ENCODE measurements at places on chromosomes 16 and 17.

DNA sequence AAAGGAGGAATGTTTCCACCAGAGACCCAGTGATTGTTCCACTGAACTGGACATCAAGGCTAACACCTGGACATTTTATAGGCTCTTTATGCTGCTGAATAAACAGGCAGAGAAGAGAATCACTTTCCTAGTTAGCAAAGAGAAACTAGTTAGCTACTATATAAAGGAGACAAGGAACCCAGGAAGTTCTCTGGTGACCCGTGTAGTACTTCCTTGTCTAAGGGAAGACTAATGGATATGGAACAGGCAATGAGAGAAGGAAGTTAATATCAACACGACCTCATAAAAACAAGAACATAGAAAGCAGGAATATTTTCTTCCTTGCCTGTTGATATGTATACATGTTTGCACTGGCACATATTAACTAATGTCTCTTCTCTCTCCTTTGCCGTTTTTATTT lies 30.8 kb upstream of the RPL38 start:
- no peak for DNase-seq

GRCh38 chr16:89304181-89304851 lies 86.8 kb downstream of the ZNF778 start:
- no peak for DNase-seq

DNA sequence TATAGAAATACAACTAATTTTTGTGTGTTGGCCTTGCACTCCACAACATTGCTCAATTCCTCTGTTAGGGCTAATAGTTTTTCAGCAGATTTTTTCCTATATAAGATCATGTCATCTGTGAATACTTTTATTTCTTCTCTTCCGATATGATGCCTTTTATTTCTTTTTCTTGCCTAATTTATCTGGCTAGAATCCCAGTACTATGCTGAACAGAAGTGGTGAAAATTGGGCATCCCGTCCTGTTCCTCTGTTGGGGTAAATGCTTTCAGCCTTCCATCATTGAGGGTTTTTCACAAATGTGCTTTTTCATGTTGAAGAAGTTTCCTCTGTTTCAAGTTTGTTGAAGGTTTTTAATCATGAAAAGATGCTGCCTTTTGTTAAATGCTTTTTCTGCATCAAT lies 22.7 kb upstream of the TNFRSF13B start:
- DNase-seq = peak; percentile 62

- no peak for DNase-seq
Observed at GRCh38 chr17:40986920-40987319, 2.8 kb upstream of the KRT40 start.

GRCh38 chr17:50588391-50589049 lies 28.0 kb downstream of the CACNA1G start:
- no peak for DNase-seq

- DNase-seq = no peak
Observed at GRCh38 chr16:63623551-63624039, 1498.3 kb downstream of the CDH11 start.

- no peak for DNase-seq
Observed at GRCh38 chr16:84949772-84950436, 61.4 kb downstream of the ZDHHC7 start.

- DNase-seq = peak; percentile 60
Observed at GRCh38 chr16:3458852-3459361, 15.4 kb downstream of the NAA60 start.

GRCh38 chr17:15171167-15172047 lies 93.7 kb downstream of the PMP22 start:
- DNase-seq = peak; percentile 94

DNA sequence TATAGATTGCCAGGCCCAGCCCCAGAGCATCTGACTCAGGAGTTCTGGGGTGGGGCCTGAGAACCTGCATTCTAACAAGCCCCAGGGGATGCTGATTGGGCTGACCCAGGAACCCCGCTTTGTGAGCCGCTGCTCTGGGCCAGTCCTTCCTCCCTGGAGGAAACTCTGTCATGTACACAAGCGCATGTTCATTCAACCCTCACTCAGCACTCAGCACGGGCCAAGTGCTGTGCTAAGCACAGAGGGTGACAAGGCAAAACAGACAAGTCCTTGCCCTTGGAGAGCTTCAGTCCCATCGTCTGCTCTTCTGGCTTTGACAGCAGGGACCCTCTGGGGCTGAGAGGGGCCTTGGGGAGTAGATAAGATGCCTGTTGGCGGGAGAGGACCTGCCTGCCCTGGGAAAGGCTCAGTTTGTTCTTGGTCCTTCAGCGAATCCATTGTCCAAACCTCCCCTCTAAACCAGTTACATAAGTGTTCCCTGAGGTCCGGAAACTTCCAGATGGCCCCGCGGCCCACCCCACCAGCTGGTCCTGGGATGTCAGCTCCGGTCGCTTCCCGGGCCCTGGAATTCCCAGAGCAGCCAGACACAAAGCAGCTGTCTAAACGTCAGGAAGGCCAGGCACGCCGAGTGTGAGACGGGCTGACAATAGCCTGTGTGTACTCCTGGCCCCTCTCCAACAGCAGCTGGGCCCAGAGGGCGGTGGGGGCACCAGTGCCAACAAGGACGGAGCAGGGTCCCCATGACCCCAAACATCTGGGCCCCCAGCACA lies 88.8 kb downstream of the ZDHHC7 start:
- DNase-seq = no peak

DNA sequence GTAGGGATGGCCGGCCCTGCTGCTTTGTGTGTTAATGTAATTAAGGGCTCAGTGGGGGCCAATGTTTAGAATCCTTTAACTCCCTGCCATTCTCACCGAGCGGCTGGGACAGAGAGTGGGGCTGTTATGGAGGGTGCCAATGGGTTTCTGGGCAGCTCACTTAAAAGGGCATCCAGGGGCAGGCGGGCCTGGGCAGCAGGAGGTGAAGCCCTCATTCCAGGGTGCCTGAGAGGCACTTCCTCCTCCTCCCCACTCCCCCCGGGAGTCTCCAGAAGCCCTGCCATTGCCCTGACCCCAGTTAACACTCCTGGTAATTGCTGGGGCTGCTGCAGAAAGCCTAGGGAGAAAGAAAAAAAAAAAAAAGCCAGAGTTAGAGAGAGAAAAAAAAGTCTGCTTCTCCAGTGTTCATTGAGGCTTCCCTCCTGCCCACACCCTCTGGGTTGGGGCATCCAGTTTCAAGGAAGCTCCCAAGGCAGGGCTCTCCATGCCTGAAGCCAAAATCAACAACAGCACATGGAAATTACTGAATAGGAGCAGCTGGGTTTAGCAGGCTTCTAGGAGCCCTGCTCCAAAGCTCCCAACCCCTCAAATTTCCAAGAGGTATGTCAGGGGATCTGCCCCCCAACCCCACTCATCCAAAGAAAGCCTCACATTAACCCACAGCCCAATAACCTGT lies 28.0 kb downstream of the CUEDC1 start:
- DNase-seq = peak; percentile 94

GRCh38 chr17:45867702-45868101 lies 23.0 kb downstream of the SPPL2C start:
- no peak for DNase-seq

- DNase-seq = no peak
Observed at GRCh38 chr17:66467766-66468165, 165.4 kb downstream of the PRKCA start.

- peak; percentile 93 for DNase-seq
Observed at GRCh38 chr17:82297280-82297713, 20.1 kb downstream of the CD7 start.

DNA sequence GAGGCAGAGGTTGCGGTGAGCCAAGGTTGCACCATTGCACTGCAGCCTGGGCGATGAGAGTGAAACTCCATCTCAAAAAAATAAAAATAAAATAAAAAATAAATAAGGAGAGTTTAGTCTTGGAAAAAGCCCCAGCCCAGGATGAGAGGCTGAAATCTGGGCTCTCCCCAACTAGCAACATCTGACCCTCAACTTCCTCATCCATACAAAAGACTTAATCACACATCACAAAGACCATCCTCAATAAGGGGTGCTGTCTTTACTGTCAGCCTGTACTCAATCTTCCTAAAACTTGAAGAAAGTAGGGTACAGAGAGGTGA lies 11.4 kb upstream of the SLC4A1 start:
- DNase-seq = no peak
